ENCODE measurements at places on chromosomes 3 and 15.

- no peak for DNase-seq
Measured at GRCh38 chr3:143326983-143327778, 207.6 kb downstream of the CHST2 start.

DNA sequence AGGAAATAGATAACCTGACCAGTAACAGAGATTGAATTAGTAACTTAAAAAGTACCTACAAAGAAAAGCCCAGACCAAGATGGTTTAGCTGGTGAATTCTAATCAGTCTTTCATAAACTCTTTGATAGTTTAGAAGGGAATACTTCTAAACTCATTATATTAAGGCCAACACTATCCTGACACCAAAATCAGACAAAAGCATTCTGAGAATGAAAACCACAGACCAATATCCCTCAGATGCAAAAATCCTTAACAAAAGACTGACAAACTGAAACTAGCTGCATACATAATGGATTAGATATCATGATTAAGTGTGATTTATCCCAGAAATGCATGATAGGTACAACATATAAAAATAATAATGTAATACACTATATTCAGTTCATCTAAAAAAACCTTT, 115.6 kb downstream of the RFX7 start:
- no peak for DNase-seq

GRCh38 chr3:171306631-171307030, 153.6 kb downstream of the TNIK start:
- no peak for DNase-seq

DNA sequence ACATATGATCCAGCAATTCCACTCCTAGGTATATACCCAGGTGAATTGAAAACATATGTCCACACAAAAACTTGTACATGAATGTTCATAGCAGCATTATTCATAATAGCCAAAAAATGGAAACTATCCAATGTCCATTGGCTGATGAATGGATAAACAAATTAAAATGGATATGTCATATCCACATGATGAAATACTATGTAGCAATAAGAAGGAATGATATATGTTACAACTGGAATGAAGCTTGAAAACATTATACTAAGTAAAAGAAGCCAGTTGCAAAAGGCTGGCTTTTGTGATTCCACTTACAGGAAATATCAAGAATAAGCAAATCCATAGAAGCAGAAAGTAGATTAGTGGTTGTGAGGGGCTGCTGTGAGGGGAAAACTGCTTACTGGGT, 33.7 kb downstream of the BNC1 start:
- DNase-seq = no peak

- DNase-seq = no peak
Measured at GRCh38 chr3:25474052-25474451, 46.0 kb downstream of the RARB start.

- no peak for DNase-seq
Measured at GRCh38 chr15:63296195-63296594, 18.8 kb downstream of the APH1B start.

DNA sequence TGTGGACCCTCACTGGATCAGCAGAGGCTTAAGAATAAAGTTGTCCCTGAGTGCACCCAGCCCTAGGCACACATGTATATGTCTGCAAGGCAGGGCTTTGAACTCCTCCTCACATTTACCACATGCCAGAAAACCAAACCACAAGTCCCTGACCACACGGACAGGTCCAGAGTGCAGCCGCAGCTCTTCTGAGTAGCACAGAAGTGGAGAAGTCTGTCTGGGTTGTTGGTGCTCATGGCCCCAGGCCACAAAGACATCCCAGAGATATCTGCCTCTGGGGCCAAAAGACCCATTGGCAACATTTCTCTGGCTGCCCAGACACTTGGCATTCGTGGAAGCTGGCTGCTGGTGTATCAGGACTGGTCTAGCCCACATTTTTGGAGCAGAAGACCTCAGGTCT, 17.4 kb downstream of the SUSD5 start:
- DNase-seq = no peak
